Glomerular endothelial cell (primary cell): ENCODE measurements at places on chromosomes 13 and 19. TPM values are rescaled to one million over a fixed set of nuclear protein-coding genes. Genes with fewer than 3 reads are reported as not detected.

DNA sequence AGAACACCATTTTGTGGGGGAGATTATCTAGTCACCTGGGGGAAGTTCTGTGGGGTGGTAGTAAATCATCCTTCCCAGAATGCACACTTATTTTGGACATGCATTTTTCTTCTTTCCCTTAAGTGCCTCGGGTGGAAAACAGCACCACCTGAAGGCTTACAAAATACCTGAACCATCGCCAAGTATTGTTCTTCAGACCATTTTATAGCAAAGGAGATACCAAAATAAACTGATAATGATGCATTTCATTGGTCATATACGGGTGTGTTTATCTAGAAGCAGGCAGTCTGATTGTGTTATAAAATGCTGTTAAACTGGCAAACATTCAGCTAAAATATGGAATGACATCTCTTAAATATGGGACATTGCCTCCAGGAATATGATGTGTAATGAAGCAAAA is 1034.7 kb downstream of the SLITRK1 start:
- no peak for DNase-seq

- no peak for DNase-seq
Observed at GRCh38 chr19:46451352-46451751, 20.0 kb downstream of the PNMA8A start.

- no peak for DNase-seq
Observed at GRCh38 chr19:57351867-57352266, 796 bp downstream of the ZNF304 start.

GRCh38 chr13:96119921-96120320 is 30.0 kb downstream of the HS6ST3 start:
- DNase-seq: no peak

PODNL1 gene
- total RNA-seq: 0.18 and 1.3 TPM in 2 replicates

RNF113B gene
- not detected in 2 replicates for total RNA-seq
